Dermis microvascular lymphatic vessel endothelial cell (primary cell): ENCODE measurements at places on chromosomes 3 and 15. TPM values are rescaled to one million over a fixed set of nuclear protein-coding genes. Genes with fewer than 3 reads are reported as not detected.

Gene TTLL3
- total RNA-seq: 4.1 and 7.6 TPM in 2 replicates

Gene CCK
- total RNA-seq: not detected in 2 replicates

Gene SOX14
- total RNA-seq: not detected in 2 replicates

Gene MINDY4B
- total RNA-seq: not detected in 2 replicates

Gene REC114
- total RNA-seq: not detected in 2 replicates

Gene PLCB2
- under 0.01 TPM in 1 of 2 replicates, not detected in the other for total RNA-seq

Gene SLC22A13
- under 0.01 TPM in 2 replicates for total RNA-seq

Gene HOMER2
- total RNA-seq: under 0.01 TPM in 2 replicates

Gene ZBBX
- total RNA-seq: 0.13 TPM in 1 of 2 replicates, not detected in the other

Gene SLC24A5
- total RNA-seq: not detected in 2 replicates

Gene UROC1
- total RNA-seq: not detected in 2 replicates

Gene SLC12A1
- total RNA-seq: not detected in 2 replicates

Gene SERINC4
- total RNA-seq: not detected in 2 replicates

Gene SLC28A2
- total RNA-seq: not detected in 2 replicates

Gene PLCL2
- 8.2 and 10.7 TPM in 2 replicates for total RNA-seq

Gene ZPLD1
- not detected in 2 replicates for total RNA-seq

Gene ACTC1
- not detected in 2 replicates for total RNA-seq

Gene CMTM7
- total RNA-seq: 19.8 and 28.1 TPM in 2 replicates

Gene FMN1
- under 0.01 TPM in 2 replicates for total RNA-seq

Gene SPESP1
- total RNA-seq: 1.4 and 1.9 TPM in 2 replicates

Gene CCDC39
- under 0.01 TPM in 2 replicates for total RNA-seq

Gene LRIG1
- 35.3 and 59.8 TPM in 2 replicates for total RNA-seq

Gene GOLGA8T
- under 0.01 and 0.13 TPM in 2 replicates for total RNA-seq

Gene CEMIP
- 0.26 and 0.38 TPM in 2 replicates for total RNA-seq

Gene LARP6
- total RNA-seq: 9.1 and 9.4 TPM in 2 replicates

Gene EXD1
- under 0.01 TPM in 1 of 2 replicates, not detected in the other for total RNA-seq

Gene ABHD6
- total RNA-seq: 15.0 and 28.7 TPM in 2 replicates

Gene PYDC2
- not detected in 2 replicates for total RNA-seq

Gene MUC4
- not detected in 2 replicates for total RNA-seq

Gene GLDN
- not detected in 2 replicates for total RNA-seq

Gene HIGD2B
- total RNA-seq: not detected in 2 replicates

Gene AMT
- total RNA-seq: 0.26 and 0.51 TPM in 2 replicates

Gene CGNL1
- 25.7 and 27.7 TPM in 2 replicates for total RNA-seq

Gene IL16
- total RNA-seq: 2.4 and 2.7 TPM in 2 replicates

Gene SCN11A
- total RNA-seq: under 0.01 and 0.13 TPM in 2 replicates

Gene TMEM108
- not detected in 2 replicates for total RNA-seq

Gene ZBTB11
- 15.9 and 17.3 TPM in 2 replicates for total RNA-seq

Gene SENP5
- total RNA-seq: 31.2 and 36.2 TPM in 2 replicates

Gene KNSTRN
- 23.9 and 26.4 TPM in 2 replicates for total RNA-seq

Gene NANOGP8
- not detected in 2 replicates for total RNA-seq

Gene MCCC1
- 19.5 and 21.5 TPM in 2 replicates for total RNA-seq

Gene CRELD1
- total RNA-seq: 22.0 and 33.5 TPM in 2 replicates

Gene KCTD6
- 4.2 and 6.7 TPM in 2 replicates for total RNA-seq

Gene RAB6B
- total RNA-seq: 0.39 and 1.6 TPM in 2 replicates

Gene THBS1
- total RNA-seq: 4,129 and 8,012 TPM in 2 replicates

Gene CCDC32
- total RNA-seq: 16.9 and 19.7 TPM in 2 replicates

Gene FAM107A
- total RNA-seq: 0.76 and 1.2 TPM in 2 replicates

Gene CLDN18
- not detected in 2 replicates for total RNA-seq

Gene ISG20
- 29.8 and 36.8 TPM in 2 replicates for total RNA-seq

Gene TMEM207
- total RNA-seq: not detected in 2 replicates

Gene GOLGA6D
- not detected in 2 replicates for total RNA-seq

Gene CAV3
- total RNA-seq: not detected in 2 replicates

Gene SPTSSB
- not detected in 2 replicates for total RNA-seq

Gene TRAT1
- total RNA-seq: not detected in 2 replicates

Gene POPDC2
- total RNA-seq: 0.26 and 0.76 TPM in 2 replicates

Gene FETUB
- total RNA-seq: not detected in 2 replicates

Gene RTP3
- not detected in 2 replicates for total RNA-seq

Gene ZWILCH
- 9.1 and 13.4 TPM in 2 replicates for total RNA-seq

Gene CCRL2
- 1.3 TPM in 2 replicates for total RNA-seq
